ENCODE measurements at places on chromosomes 3 and 15.

- DNase-seq: no peak
These were observed 73.7 kb upstream of the PROK2 start for GRCh38 chr3:71858503-71859122.

- DNase-seq: no peak
These were observed 48.4 kb upstream of the SPPL2A start for GRCh38 chr15:50813865-50814264.

DNA sequence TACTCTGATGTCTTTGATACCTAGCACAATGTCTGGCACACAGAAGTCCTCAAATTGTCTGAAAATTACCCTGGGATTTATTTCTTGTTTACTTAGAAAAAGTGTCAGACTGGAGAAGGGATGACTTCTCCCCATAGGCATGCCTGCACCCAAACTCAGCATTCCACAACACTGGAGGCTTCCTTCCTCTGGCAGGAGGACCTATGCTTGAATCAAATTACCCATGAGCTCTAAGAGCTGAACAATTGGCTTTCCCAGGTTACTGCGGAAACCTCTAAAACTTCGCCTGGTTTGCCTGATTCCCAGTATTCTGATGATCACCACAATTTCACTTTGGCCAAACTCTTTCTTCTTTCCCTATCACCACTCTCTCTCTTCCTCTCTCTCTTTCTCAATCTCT is 217.4 kb downstream of the DIPK2A start:
- DNase-seq: no peak

GRCh38 chr3:67635806-67636205 is 18.6 kb downstream of the SUCLG2 start:
- DNase-seq: no peak

- no peak for DNase-seq
These were observed 111.0 kb upstream of the TRPM1 start for GRCh38 chr15:31212326-31213080.

DNA sequence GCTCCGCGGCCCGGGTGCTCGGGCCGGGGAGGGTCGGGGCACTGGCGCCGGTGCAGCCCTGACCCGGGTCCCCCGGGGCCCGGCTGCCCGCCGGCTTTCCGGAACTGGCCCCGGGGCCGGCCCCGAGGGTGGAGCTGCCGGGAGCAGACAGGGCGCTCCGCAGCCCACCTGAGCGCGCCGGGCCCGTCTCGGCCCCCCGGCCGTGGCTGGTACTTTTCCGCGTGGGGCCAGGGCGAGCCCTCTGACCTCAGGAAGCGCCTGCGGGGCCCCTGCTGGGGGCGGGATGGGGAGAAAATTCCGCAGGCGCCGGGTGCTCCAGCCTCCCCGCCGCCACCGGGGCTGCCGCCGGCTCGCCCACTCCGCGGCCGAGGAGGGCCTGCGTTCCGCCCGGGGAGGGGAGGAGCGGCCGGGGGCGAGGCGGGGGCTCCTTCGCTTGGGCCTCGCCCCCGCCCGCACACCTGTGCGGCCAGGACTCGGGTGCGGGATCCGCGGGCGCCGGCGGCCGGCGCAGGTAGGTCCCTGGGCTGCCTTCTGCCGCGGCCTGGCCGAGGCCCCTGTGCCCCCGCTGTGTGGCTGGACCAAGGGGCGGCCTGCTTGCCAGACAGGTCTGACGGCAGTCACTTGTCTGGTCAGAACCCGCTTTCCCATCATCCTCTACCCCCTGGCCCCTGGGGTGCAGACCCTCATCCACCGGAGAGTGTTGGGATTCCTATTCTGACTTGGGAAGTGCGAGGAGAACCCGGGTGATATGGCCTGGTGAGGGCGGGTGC is 3.5 kb downstream of the FURIN start:
- DNase-seq: peak; percentile 59

DNA sequence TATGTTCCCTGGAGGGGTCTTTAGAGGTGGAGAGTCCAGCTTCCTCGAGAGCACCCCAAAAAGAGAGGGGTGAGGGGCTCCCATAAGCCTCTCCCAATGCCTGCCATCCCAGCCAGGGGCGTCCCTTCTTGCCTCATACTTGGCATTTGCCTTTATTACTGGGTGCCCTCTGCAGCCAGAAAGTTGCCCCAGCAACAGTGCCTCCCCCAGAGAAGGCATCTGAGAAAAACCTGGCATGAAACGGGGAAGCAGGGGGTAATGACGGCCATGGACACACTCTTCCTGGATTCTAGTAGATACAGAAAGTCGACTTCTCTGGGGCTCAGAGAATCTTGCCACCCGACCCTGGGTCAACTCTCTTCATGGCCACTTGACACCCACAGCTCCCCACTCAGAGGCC is 90.1 kb downstream of the PCSK6 start:
- no peak for DNase-seq

GRCh38 chr15:56608993-56609392 is 124.3 kb downstream of the ZNF280D start:
- no peak for DNase-seq

- peak; percentile 9 for DNase-seq
These were observed 61.9 kb downstream of the NSMCE3 start for GRCh38 chr15:29207758-29208108.

- DNase-seq: no peak
These were observed 958.7 kb downstream of the AGBL1 start for GRCh38 chr15:87038404-87038803.

DNA sequence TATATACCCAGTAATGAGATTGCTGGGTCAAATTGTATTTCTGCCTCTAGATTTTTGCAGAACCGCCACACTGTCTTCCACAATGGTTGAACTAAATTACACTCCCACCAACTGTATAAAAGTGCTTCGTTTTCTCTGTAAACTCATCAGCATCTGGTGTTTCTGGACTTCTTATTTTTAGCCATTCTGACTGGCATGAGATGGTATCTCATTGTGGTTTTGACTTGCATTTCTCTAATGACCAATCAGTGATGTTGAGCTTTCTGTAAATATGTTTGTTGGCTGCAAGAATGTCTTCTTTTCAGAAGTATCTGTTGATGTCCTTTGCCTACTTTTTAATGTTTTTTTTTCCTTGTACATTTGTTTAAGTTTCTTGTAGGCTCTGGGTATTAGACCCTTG is 182.9 kb upstream of the TRIM42 start:
- DNase-seq: no peak

GRCh38 chr15:41870689-41871081 is 23.2 kb downstream of the SPTBN5 start:
- no peak for DNase-seq

DNA sequence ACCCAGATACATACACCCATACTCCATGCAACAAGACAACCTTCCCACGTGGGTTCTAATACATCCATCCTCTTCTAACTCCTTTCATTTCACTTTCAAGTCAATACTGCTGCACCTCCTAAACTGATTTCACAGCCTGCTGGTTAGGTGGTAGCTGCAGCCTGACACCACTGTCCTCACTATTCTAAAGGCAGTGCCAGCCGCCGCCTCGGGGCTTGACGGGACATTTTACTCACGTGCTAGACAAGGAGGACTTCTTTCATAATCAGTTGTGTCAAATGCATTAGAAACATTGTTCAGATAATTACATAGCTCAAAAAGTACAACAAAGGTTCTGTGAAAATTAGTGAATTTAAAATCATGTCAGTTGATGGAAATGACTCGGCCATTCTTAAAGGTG is 6.3 kb downstream of the UROC1 start:
- no peak for DNase-seq

GRCh38 chr3:159252772-159253384 is 451.0 kb downstream of the MFSD1 start:
- DNase-seq: peak; percentile 67

- peak; percentile 22 for DNase-seq
These were observed 25.9 kb downstream of the ETFA start for GRCh38 chr15:76285241-76285825.

- DNase-seq: peak; percentile 11
These were observed 29.3 kb downstream of the GRAMD2A start for GRCh38 chr15:72168131-72168807.

DNA sequence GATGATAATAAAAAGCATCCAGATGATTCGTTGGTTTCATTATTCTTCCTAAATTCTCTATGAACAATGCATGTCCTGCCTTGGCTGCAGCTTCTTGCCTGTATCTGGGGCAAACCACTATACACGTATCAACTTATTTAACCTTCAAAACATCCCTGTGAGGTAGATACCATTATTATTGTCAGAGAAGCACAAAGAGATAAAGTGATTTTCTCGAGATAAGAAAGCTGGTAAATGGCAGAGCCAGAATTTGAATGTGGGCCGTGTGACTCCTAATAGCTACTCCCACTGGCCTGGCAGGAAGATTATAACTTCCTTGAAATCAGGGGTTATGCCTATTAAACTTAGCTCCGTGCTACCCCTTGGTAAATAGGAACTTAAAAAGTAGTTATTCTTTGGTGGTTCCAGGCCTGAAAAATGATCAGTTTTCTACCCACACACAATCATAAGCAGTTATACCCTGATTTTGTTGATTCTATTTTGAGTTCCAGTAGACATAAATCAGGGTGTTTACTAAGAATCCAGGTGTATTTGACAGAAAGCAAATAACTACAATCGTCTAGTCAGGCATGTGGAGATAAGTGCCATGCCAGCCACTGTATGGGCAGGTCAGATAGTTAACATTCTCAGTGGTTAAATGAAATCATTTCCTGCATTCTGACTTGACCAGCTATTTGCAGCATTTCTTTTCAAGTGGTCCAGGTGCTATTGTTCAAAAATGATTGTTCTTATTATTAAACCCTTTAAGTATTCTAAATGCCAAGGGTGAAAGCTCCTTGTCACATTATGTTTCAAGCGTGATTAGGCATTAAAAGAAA is 99.2 kb upstream of the LRRN1 start:
- peak; percentile 60 for DNase-seq

- DNase-seq: no peak
These were observed 201.7 kb upstream of the PROK2 start for GRCh38 chr3:71986606-71987005.

DNA sequence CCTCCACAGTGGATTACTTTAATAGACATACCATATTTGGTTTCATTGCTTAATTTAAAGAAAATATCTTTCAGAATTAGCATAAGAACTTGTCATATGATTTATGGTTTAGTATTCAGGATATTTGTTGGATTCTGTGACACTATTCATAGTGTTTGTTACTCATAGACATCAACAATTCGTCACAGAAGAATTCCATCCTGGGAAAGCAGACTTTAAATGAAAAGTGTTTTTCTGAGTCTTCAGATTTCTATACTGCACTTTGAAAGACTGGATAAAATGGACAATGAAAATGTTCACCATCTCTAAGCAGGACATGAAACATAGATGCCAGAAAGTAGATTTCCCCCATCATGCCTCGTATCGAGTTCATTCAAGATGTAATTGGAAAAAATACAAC is 435.6 kb upstream of the ONECUT1 start:
- DNase-seq: no peak

Data from DMS53 (cell line).